AG04449 (cell line): ENCODE measurements at places on chromosomes 12 and 14.
A peak's percentile ranks its signal among the peaks of the same experiment; 100 is the strongest.

DNA sequence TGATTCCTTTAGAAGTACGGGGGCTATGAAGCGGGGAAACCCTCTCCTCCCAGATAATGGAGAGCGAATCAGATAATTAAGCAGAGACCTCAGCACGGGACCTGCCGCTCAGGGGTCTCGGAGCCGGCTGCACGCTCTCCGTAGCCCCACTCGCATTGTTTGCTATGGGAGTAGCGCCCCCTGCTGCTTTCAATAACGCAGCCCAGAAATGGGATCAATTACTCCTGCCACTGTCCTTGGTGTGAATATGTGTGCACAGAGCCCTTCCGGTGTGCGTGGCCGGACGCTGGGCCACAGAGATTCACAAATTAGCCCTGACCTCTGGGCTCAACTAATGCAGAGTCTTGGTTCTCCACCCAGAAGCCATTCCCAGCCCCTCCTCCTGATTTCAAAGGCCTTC is 76.4 kb upstream of the TMEM132C start:
- DNase-seq = no peak

DNA sequence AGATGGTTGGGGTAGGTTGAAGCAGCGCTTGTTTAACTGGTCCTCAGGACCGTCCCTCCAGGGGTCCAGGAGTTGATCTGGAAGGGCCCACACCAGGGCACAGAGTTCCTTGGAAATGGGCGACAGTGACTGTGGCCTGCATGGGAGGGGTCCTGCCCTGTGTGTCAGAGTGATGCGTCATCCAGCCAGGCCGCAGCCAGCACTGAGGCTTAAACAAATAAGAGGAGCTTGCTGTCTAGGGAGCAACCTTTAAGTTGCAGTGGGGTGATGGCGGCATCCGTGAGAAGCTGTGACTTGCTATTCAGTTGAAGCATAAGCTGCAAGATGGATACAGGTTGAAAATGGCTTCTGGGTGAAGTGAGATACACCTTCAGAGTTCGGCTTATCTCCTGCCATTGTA is 20.2 kb downstream of the DCAF4 start:
- no peak for DNase-seq

DNA sequence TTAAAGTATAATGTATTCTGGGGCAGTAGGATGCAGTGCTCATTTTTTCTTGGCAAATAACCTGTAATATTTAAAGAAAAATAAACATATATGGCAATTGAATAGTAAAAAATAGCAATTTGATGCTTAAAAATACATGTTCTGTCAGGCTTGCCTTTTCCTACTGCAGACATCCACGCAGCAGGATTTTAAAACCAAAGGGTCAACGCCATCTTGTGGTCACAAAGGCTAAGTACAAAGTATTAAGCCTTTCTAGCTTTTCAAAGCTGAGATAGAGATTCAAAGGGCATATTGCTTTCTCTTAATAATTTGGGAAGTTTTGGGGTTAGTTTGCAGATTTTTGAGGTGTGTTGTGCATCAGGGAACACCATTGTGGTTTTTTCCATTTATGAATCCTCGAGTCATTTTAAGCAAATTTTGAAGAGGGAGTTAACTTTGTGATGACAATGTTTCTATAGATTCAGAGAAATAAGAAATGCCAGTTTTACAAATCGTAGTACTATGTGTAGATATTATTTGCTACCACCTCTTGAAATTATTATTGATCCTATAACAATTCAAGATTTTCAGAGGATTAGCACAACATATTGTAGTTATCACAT is 4.7 kb upstream of the CCER1 start:
- no peak for DNase-seq

- DNase-seq = no peak
Observed at GRCh38 chr12:94429633-94430032, 30.0 kb downstream of the CEP83 start.

GRCh38 chr12:18141048-18141982 is 51.3 kb upstream of the RERGL start:
- no peak for DNase-seq

GRCh38 chr12:593396-594270 is 69.6 kb downstream of the NINJ2 start:
- DNase-seq = no peak

- DNase-seq = no peak
Observed at GRCh38 chr14:50967103-50967502, 22.8 kb upstream of the PYGL start.

- DNase-seq = no peak
Observed at GRCh38 chr12:105506678-105507310, 176.3 kb downstream of the C12orf75 start.

DNA sequence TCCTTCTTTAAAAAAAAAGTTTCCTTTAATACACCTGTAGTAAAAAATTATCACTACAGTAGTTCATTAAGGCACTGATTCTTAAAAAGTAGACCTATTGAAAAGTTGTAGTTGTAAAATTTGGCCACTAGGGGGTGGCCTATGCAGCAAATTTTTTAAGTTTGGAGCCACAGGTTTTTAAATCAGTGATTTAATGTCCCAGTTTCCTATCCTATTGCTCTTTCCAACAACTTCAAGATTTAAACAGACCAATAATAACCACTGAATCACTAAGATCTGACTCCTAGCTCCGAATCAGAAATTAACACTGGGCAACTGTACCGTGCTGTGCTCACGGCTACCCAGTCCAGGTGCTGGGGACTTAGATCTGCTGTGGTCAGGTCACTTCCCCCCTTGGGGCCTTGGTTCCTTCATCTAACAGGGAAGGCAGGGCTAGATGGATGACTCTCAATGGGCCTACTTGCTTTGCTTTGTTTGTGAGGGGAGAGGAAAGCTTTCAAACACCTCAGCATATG is 279.3 kb downstream of the MED13L start:
- DNase-seq = peak; percentile 21

DNA sequence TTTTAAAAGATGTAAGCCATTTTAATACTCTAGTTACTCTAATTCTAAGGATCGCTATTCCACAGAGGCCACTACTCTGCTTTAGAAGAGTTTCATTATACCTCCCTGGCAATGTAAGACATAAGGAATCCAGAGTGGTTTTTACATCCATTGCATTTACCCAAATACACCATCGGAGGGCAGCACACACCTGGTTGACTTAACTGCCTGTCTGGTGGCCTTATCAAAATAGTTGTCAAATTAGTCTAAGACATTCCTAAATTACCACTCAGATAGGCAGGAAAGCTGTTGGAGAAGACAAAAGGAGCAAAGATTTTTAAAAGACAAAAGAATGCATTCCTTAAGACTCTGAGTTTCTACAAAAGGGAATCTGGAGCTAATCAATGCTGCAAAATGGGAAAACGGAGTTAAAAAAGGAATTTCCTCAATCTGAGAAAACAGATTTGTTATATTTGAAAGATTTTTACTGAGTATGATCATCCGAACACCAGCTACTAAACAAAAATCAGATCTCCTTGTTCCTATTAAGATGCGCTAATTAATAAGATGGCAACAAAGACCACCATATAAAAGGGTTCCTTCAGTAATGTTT is 33.8 kb upstream of the FGD4 start:
- DNase-seq = peak; percentile 33

- no peak for DNase-seq
Observed at GRCh38 chr14:34059925-34060650, 109.2 kb upstream of the EGLN3 start.

DNA sequence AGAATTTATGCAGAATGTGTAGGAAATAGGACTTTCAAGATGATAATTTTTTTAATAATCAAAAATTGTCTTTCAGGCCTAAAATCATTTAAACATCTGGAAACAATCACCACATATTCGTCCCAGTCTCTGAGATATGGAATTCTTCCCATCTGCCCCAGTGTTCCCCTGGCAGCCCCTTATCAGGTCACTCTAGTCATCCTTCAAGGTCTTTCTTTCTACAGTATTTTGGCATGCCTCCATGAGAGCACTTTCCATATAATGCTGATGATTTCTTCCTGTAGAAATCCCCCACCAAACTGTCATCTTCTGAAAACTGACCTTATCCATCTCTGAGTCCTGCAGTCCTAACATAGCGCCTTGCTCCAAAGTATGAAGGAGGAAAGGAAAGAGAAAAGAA is 422.1 kb downstream of the RPS29 start:
- DNase-seq = no peak

GRCh38 chr12:54870048-54870447 is 15.7 kb downstream of the MUCL1 start:
- no peak for DNase-seq

DNA sequence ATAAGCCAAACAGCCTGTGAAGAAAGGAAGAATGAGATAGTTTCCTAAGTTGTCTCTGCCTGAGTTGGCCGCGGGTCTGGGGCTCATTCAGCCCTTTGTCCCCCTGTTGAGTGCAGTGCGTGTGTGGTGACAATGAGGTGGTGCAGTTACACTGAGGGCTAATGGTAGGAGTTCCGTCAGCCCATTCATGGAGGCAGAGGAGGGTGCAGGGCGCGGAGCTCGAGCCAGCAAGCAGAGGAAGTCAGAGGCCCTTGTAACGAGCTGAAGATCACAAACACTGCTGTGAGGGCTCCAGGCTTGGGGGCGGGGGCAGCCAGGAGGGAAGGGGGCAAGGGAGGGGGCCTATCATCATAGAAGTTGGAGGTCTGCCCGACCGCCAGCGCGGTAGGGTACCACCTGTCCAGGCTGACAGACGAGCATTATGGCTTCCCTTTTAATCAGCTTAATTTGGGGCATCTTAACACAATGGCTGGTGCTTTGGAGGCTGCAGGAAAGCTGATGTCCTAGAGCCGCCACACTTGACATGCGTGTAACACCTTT is 20.5 kb downstream of the CCND2 start:
- DNase-seq = no peak

DNA sequence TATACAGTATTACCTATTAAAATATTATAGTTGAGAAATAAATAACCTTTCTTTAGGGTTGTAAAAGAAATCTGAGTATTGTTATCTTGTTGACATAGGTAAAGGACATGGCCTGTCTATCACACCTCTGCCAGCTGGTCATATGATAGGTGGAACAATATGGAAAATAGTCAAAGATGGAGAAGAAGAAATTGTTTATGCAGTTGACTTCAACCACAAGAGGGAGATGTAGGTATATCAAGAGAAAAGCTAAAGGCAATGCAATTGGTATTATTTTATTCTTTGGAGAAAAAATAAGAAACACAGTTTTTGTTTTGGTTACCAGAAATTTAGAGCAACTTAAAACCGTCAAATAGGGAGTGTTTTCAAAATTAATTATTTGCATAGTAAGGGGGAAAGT is 13.5 kb downstream of the CPSF2 start:
- DNase-seq = no peak

- DNase-seq = no peak
Observed at GRCh38 chr14:95468448-95469133, 47.9 kb downstream of the SYNE3 start.

DNA sequence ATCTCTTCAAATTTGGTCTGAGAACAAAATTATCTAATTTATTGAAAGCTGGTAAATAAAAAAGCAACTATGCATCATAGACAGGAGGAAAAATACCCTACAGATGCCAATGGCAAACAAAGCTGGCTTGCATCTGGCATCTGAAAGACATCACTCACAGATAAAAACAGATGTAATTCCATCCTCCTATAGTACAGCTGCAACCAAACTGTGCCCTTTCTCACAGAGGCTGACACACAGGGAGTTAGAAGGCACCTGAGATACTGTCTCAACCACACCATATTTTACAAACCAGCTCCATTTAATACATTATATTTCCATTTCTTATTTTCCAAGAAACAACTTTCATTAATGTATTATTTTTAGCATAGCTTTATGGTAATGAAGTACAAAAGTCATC is 39.4 kb downstream of the DUSP16 start:
- DNase-seq = no peak

DNA sequence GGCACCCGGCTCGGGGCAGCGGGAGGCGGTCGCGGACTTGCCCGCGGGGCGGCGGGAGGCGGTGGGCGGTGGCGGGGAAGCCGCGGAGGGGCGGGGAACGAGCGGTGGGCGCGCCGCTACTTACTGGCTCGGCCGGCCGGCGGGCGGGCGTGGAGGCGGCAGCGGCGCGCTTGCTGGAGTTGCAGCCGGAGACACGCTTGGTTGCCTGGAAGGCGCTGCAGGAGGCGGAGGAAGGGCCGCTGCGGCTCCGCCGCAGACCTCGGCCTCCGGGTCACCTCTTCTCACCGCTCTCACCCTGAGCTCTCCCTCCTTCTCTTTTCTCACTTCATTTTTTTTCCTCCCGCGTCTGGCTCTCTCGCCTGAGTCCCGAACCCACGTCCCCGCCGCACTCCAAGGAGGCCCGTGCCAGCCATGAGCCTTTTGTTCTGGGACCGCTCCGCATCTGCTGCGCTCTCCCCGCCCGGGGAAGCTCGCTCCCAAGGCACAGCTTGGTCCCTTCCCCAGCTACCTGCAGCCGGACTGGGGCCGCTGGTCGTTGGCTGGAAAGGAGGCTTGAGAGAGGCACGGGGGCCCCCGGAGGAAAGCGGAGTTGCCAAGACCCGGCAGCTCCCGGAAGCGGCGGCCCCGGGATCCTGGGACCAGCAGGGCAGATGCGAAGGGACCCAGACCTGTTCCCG is 592 bp upstream of the KCNK10 start:
- DNase-seq = no peak

GRCh38 chr14:35261774-35262173 is 30.4 kb upstream of the PSMA6 start:
- DNase-seq = no peak

GRCh38 chr14:43939836-43940235 is 567.2 kb downstream of the FSCB start:
- no peak for DNase-seq

DNA sequence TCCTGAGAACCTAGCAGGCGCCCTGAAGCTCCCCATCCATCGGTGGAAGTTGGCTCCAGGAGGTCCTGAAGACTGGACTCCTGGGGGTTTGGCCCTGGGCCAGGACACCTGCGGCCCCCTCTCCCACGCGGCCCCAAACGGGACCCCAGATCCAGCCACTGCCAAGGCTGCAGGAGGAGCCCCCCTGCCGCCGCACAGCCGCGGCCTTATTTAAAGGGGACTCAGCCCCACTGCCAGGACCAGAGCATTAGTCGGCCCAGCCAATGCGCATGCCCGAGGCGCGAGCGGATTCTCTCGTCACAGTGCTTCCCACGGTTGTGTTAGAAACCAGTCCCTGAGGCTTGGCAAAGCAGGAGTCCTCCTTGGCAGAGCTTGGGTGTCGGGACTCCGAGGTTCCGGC is 775.2 kb upstream of the ALG10B start:
- no peak for DNase-seq

DNA sequence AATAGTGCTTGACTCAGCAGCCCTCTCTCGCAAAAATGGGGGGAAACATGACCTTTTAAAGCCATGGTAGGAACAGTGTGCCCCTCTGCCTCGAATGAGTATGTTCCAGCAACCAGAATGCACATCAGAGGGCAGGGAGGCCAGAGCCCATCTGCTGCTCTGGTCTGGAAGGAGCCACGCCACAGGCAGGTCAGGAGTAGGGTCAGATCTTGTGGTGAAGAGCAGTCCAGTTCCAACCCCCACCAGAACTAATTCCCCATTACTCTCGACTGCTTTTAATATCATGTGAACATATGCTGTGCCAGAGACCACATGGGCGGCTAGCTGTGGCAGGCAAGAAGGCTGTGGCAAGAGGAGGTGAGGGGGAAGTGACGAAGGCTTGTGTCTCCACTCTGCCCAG is 34.6 kb upstream of the TMX1 start:
- no peak for DNase-seq

GRCh38 chr12:52722680-52723079 is 19.4 kb upstream of the KRT77 start:
- no peak for DNase-seq

- DNase-seq = no peak
Observed at GRCh38 chr14:81454572-81455218, 54.6 kb upstream of the STON2 start.
